NCI-H1436 (cell line): ENCODE measurements at places on chromosomes 1 and 21.

GRCh38 chr1:229563241-229563640 lies 4.7 kb upstream of the ABCB10 start:
- DNase-seq, result no peak

- no peak for DNase-seq
Measured at GRCh38 chr1:41780916-41781315, 137.8 kb downstream of the HIVEP3 start.

DNA sequence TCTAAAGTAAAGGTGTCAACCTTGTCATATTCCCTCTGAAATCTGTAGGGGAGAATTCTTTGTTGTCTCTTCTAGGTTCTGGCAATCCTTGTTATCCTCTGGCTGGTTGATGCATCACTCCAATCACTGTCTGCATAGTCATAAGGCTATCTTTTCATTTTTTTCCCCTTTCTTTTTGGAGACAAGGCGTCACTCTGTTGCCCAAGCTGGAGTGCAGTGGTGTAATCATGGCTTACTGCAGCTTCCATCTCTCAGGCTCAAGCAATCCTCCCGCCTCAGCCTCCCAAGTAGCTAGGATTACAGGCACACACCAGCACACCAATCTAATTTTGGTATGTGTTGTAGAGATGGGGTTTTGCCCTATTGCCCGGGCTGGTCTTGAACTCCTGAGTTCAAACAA lies 12.9 kb downstream of the DPYD start:
- DNase-seq, result no peak

DNA sequence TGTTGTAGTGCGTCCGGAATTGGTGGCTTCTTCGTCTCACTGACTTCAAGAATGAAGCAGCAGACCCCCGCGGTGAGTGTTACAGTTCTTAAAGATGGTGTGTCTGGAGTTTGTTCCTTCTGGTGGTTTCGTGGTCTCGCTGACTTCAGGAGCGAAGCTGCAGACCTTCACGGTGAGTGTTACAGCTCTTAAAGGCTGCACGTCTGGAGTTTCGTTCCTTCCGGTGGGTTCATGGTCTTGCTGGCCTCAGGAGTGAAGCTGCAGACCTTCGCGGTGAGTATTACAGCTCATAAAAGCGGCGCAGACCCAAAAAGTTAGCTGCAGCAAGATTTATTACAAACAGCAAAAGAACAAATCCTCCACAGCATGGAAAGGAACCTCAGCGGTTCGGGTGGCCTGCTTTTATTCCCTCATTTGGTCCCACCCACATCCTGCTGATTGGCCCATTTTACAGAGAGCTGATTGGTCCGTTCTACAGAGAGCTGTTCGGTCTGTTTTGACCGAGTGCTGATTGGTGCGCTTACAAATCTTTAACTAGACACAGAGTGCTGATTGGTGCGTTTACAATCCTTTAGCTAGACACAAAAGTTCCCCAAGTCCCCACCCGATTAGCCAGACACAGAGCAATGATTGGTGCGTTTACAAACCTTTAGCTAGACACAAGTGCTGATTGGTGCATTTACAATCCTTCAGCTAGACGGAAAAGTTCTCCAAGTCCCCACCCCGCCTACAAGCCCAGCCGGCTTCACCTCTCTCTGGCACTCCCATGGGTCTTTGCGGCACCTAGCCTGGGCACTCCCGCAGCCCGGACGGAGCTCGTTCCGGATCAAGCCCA lies 49.6 kb upstream of the KRTAP19-8 start:
- DNase-seq, result no peak

DNA sequence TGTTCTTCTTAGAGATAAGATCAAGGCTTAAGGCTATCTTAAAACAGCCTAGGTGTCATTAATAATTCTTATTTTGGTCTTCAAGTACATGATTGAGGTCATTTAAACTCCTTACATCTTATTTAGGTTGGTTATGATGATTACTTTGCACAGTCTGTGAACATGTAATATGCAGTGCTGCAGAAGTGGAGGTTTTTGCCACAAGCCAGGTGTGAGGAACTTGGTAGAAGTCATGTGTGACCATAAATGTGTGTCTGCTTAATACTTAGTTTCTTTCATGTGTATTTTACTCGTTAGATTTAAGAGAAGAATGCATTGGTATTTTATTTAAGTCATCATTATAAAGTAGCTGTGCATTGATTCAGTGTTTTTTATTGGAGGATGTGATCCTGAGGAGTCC lies 10.1 kb downstream of the ATG4C start:
- DNase-seq, result no peak

GRCh38 chr1:227885648-227886502 lies 61.9 kb downstream of the WNT9A start:
- DNase-seq, result no peak

DNA sequence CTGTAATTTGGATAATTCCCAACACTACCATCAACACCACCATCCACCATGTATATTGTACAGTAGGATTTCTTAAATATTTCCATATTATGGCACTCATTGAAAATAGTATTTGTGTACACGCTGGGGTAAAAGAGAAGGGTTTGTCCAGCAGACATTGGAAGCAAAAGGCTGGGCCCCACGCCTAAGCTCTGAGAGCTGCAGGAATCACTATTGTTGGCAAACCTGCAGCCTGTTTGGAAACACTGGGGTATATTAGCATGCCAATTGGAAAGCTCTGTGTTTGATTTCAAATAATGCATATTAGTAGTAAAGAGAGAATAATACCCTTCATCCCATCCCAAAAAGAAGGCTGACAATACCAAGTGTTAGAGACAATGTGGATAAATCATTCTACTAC lies 81.5 kb upstream of the DPYD start:
- no peak for DNase-seq

DNA sequence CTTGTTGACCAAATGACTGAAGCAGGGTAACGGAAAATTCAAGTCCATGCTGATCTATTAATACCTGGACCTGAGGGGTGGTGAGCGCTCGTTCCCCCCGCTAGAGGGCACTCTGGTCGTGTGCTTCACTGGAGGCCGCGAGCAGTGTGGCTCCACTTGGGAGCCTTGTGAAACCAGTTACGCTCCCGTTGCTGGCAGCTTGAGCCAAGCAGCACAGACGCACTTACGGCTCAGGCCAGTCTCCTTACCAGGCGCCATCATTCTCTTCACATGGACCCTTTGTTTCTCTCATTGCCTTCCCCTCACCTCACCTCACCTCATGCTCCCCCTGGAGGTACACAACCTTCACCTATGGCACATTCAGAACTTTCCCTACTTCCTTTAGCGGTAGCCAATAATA lies 49.7 kb upstream of the TSPAN2 start:
- DNase-seq, result peak; percentile 82

DNA sequence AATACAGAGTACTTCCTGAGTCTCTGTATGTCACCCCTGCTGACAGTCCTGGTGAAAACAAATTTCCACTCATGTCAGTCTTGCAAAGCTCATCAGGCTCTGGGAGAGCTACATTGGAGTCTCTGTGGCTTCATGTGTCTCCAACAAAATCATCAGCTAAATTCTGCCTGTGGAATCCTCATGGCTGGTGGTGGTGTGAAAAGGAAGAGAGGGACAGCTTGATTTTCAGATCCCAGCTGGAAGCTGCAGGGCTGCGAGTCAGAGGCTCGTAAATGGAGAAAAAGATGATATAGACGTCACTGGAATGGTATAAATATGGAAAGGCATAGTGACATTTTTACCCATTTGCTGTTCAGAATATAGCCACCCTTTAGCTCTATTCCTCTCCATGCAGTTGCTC lies 150.2 kb downstream of the ASTN1 start:
- DNase-seq, result no peak

- no peak for DNase-seq
Measured at GRCh38 chr1:91148641-91149069, 126.8 kb upstream of the ZNF644 start.

GRCh38 chr21:26438976-26439375 lies 134.1 kb downstream of the CYYR1 start:
- DNase-seq, result no peak

DNA sequence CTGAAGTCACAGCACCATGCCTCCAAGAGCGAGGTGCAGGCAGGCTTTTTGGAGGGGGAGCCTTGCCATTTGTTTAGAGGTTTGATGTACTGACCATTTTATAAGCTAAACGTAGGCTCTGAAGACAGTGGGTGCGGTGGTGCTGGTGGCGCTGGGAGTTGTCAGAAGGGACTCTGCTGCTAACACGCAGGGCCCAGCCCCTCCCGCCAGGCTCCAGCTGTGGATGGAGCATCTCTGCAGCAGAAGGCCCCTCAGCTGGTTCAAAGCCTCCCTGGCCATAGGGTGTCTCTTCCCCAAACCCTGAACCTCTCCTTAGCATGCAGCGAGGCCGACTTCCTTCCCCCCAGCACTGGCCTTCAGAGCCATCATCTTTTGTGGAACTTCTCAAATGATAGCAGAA lies 105.3 kb downstream of the AJAP1 start:
- no peak for DNase-seq

GRCh38 chr1:34050709-34051485 lies 114.1 kb downstream of the CSMD2 start:
- no peak for DNase-seq

- DNase-seq, result no peak
Measured at GRCh38 chr1:81812712-81813111, 12.0 kb downstream of the ADGRL2 start.

DNA sequence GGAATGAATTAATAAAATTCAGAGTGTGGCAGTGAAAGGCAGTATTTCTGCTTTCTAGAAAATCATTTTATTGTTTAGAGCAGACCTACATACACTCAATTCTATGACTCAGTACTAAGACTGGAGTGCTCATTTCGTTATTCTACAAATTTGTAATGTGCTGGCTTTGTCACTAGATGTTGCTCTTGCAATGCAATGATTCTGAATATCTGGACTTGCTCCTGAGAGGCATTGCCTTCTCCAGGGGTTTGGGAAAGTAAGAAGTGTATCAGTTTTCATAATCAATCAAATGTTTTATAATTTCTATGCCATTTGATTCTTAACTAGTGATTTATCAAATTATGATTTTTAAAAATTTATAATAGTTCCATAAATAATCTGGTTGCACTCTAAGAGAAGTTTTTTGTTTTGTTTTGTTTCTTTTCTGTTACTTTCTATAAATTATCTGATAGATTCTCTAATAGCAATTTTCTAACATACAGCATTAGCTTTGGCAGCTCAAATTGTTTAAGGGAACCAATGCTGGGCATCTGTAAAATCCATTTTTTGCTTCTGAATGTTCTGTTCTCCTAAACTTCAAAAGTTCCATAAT lies 280.5 kb upstream of the SGIP1 start:
- DNase-seq, result peak; percentile 65

GRCh38 chr21:45304945-45305344 lies 17.2 kb upstream of the POFUT2 start:
- DNase-seq, result no peak

DNA sequence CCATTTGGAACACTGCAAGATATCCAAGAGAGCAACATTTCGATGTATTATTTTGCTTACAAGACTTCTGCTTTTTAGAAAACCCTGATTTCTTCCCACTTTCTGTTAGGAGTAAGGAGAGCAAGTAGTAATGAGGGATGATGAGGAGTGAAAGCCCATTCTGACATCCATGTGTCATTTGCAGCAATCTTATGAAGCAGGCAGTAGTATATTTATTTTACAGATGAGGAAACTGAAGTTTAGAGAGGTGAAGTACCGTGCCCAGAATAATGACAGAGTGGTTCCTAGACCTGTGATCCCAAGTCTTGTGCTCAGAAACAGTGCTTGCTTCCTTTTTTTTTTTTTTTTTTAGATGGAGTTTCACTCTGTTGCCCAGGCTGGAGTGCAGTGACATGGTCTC lies 7.1 kb upstream of the ZSCAN20 start:
- no peak for DNase-seq

- no peak for DNase-seq
Measured at GRCh38 chr1:151447696-151448095, 11.6 kb downstream of the POGZ start.

GRCh38 chr1:66262208-66262963 lies 271.6 kb upstream of the SGIP1 start:
- DNase-seq, result no peak

GRCh38 chr21:41831453-41831831 lies 47.7 kb downstream of the PRDM15 start:
- DNase-seq, result no peak

DNA sequence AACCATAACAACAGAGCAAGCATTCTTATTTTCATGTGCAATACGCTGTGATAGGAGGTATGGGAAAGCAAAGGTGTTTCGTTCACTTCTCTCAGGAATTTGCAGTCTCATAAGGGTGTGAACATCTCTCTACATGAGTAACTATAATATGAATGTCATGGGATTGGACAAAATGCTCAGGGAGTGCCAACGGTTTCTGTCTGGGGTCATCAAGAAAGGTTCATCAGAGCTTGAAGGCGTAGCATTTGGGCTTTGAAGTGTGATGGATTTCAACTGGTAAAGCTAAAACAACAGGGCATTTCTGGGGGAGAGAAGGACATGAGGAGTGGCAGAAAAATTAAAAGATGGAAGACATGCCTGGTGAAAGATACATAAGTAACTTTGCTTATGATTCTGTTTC lies 32.4 kb downstream of the GREM2 start:
- no peak for DNase-seq

DNA sequence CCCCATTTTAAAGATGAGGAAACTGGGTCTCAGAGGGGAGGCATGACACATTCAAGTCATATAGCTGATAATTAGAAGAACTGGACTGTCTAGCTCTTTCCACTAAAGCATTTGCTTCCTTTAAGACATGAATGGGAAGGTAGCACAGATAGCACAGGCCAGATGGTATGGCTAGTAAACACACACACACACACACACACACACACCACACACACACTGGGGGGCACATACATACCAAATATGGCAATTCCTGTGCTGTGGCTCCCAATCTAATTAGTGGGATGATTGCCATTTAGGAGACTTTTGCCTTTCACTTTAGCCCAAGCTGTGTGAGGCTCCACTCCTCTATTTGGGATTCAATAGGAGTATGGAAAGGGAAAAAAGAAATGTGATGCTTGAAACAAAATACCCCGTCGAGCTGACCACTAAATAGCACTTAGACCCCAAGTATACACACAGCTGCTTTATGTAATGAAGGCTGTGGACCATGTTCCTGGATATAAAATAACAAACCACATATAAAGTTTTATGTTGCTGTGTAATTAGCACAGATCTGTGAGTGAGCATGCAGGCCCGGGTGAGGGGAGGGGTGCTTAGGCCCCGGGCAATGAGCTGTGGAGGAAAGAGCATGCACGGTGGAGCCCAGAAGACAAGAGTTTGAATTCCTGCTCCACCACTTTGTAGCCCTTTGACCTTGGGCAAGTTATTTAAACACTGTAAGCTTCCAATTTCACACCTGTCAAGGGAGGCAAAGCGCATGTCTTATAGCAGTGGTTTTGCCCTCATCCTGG lies 6.8 kb upstream of the TRABD2B start:
- DNase-seq, result no peak
